ENCODE measurements at places on chromosomes 12 and 14.

DNA sequence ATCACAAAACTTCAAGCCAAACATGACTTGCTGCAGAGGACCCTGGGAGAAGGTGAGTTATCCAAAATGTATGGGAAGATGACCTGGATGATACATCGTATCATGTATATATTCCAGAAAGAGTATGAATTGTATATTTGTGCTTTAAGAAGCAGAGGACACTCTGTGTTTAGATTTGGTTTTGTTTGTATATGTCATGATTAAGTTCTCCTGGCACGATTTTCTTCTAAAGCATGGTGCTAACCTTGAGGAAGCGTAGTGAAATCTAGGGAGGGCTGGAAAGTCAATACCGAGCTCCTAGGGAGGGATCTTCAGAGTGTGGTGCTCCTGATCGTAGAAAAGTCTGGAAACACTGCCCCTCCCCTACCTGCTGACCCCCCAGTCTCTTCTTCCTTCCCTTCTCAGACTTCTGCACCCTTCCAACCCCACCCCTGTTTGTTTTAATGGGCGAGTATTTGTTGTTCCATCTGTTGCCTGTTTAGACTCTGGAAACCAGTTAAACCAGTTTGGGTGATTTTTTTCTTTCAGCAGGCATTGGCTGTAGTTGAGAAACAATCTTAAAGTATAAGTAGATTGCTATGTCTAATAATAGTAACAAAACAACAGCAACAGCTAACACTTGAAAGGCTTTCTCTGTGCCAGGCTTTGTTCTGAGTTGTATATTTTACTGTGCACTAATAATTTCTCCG is 141.6 kb downstream of the KICS2 start:
- DNase-seq, result no peak

DNA sequence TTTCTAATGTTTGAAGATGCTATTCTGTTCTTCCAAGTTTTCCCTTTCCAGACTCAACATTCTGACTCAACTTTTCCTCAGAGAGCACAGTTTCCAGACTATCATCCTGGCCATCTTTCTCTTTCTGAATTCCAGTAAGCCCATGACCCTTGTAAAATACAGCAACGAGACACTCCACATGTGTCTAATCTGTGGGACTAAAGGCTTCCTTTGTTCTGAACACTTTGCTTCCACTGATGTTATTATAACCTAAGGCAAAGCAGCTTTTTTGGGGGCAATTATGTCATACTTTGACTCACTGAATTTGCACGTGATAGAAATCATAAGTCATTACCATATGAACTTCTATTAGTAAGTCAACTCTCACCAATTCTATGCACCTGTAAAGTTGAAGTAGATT is 6.3 kb upstream of the ART4 start:
- DNase-seq, result no peak

DNA sequence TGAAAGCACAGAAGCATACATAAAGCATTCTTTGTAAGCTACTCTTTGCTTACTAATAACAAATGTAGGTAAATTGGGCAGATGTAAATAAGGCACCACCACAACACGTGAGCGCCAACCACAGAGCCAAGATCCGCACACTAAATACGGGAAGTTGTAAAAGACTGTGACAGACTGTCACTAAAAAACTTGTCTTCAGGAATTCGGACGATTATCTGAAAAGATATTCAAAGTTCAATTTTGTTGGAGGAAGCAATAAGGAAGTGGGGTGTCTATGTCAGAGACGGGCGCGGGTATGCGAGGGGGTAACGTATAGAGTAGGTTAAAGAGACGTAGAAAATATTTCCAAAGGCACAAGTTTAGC is 1.5 kb upstream of the HSP90B1 start:
- DNase-seq, result peak; percentile 27

GRCh38 chr12:57886542-57886941 is 40.0 kb upstream of the CTDSP2 start:
- no peak for DNase-seq

DNA sequence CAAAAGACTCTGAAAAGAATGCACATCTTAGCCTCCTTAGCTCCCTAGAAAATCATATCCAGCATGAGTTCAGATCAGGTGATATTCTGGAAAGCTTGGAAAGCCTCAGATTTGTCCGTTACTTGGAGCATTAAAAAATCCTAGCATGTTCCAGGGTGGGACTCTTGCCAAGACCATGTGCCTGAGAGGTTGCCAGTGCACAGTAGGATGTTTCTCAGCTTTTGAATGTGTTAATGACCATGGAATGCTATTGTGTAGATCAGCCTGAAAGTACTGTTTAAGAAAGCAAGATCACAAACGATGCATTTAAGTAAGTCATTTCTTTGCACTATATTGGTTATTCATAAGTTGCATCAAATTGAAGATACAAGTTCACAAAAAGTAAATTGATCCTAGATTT is 230.5 kb downstream of the ETNK1 start:
- DNase-seq, result no peak

DNA sequence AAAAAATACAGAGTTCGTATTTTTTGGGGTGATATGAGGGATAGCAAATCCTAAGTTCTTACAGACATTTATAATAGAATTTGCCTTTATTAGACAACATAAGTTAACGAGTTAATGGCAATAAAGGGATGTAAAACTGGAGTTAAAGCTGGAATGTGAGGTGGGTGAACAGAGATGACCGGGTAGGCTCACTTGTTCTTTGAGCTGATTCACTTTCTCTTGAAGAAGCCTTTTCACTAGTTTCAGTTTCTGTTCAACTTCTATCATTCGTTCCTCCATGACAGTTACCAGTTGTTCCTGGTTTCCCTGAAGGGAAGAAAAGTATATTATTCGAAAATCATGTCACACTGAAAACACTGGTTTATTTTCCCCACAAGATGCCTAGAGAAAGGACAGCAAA is 57.7 kb upstream of the SAV1 start:
- no peak for DNase-seq

- no peak for DNase-seq
Observed at GRCh38 chr14:34300882-34301734, 160.9 kb downstream of the SPTSSA start.

DNA sequence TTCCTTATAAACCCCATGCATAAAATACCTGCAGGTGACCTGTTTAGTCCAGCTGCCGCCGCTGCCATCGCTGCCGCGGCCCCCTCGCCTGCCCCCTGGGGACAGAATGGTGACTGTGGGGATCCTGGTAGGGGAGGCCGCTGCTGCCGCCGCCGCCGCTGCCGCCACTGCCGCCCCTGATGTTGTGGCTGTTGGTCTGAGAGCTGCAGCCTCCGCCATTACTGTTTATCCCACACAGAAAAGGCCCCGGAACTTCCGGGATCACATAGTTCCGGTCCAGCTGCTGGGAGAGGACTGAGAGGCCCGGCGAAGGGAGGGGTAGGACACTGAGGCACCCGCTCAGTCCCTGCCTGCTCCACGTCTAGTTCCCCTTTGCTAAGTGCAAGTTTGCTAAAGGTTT is 244.9 kb downstream of the C12orf50 start:
- DNase-seq, result no peak

- DNase-seq, result no peak
Observed at GRCh38 chr12:132226604-132227003, 82.3 kb downstream of the NOC4L start.

DNA sequence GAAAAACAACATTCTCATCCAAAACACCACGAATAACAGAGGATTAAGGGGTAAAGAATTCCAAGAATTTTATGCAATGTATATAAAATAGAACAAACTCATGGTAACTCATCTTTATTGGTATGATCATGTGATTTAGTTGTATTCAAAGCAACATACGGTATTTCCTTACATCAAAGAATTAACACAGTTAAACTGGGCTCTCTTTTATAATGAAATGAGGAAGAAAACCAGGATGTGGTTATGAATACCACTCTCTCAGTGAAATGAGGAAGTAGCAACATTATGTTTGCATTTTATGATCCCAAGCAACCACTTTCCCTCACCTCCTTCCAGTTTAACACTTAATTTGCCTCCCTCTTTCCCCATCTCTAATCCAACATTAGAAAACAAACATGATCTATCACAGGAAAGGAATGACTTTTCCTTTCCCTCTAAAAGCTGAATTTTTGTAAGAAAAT is 22.9 kb downstream of the SPTLC2 start:
- no peak for DNase-seq

DNA sequence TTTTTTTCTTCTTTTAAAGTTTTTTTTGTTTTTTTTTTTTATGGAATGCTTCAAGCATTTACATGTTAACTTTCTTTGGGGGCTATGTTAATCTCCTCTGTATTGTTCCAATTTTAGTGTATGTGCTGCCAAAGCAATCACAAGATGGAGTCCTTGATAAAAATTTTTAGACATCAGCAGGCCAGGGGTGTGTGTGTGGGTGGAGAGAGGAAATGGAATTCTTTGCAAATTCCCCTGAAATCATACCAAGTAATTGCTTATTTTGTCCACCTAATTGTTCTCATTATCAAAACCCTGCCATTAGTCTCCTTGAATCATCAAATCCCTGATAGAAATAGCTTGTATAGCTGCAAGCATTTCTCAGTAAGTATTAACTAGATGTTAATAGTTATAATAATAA is 21.7 kb downstream of the RNF212B start:
- no peak for DNase-seq

- DNase-seq, result no peak
Observed at GRCh38 chr14:58697266-58697929, 59.6 kb downstream of the DACT1 start.

- no peak for DNase-seq
Observed at GRCh38 chr14:57583396-57583795, 89.7 kb upstream of the CCDC198 start.

- DNase-seq, result no peak
Observed at GRCh38 chr14:64824471-64824870, 55.2 kb downstream of the SPTB start.

DNA sequence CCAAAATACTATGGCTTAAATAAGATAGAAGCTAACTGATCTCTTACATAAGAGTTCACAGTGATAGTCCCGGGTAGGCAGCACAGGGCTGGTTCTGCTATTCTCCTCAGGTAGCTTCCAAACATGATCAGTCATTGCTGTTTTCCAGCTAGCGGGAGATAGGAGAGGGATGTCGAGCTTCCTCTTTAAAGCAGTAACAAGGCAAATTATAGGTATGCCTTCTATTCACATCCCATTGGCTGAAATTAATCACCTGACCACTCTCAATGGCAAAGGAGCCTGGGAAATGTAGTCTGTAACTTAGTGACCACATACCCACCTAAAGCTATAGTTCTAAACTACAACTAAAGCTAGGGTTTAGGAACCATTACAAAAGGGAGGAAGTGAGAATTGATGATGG is 34.5 kb upstream of the VRK1 start:
- no peak for DNase-seq

- no peak for DNase-seq
Observed at GRCh38 chr12:123732251-123732650, 20.1 kb downstream of the ATP6V0A2 start.

DNA sequence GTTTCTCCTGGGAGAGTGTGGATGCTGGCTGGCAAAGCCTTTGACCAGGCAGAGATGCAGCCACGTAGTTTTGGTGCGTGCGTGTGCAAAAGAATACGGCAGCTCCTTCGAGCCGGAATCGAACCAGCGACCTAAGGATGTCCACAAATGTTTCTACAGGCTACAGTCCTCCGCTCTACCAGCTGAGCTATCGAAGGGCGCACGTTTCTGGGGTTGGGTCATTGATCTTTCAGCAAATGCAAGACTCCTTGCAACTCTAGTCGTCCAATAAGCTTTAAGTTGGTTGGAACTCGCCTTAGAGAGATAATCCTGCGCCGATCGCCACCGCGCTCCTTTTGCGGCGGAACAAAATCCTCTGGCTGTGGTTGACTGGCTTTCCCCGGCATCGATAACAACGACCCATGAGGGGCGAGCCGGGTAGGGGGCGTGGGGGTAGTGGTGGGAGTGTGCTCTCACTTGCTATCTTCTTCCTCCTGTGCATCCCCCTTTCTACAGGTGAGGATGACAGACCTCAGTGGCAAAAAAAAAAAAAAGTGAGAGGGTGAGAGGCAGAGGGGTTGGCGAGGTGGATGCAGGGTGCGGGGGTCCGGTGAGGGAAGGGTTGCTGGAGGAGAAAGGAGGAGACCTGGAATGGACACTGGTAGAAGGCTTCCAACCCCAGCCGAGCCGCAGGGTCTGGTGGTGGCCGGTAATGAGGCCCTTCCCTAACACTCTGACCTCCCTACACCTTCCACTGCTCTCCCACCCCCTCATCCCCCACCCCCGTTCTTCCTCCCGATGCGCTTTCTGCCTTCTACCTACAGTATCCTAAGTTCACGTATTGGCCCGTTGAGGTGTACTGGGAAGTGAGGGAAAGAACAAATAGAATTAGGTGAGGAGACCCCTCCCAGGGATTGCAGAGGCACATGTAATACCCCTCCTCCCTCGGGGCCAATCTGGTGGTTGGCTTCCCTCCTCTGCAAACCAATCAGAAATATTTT is 11.8 kb upstream of the OR6S1 start:
- DNase-seq, result no peak

DNA sequence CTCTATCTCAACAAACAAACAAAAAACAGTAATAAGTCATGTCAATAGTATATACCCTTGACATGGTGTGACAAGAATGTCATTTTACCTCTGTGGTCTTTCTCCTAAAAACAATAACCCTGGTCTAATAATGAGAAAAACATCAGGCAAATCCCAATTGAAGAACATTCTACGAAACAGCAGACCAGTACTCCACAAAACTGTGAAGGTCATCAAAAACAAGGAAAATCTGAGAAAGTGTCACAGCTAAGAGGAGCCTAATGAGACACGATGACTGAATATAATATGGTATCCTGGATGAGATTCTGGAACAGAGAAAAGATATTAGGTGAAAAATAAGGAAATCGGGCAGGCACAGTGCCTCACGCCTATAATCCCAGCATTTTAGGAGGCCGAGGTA is 5.6 kb upstream of the COCH start:
- no peak for DNase-seq

- DNase-seq, result no peak
Observed at GRCh38 chr12:43022838-43023237, 433.3 kb upstream of the PRICKLE1 start.

- no peak for DNase-seq
Observed at GRCh38 chr14:32197919-32198318, 3.9 kb upstream of the RNU6-7 start.

DNA sequence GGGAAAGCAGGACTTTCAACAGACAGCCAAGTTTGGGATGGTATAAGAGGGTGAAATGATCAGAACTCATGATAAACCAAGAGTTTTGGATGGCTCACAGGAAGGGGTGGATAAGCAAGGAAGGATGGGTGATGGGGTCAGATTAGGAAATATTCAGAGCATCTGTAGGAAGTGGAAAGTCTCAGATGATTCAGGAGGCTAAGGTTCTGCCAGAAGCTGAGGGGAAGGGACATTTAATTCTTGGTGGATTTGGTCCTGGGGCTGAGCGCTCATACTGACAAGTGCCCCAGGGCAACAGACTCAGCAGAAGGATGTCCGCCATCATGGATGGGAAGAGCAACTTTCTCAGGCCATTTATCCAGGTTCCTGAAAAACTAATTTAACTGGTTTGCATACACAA is 28.4 kb upstream of the BDKRB2 start:
- DNase-seq, result no peak

- no peak for DNase-seq
Observed at GRCh38 chr12:55683676-55684075, 24.0 kb downstream of the ITGA7 start.

- DNase-seq, result no peak
Observed at GRCh38 chr12:59194794-59195193, 274.5 kb upstream of the LRIG3 start.

GRCh38 chr14:20179880-20180279 is 10.8 kb upstream of the OR11G2 start:
- no peak for DNase-seq
